K562 (cell line): ENCODE measurements at places on chromosomes 5 and 9.

GRCh38 chr5:17024686-17025180 lies 88.6 kb upstream of the MYO10 start:
- DNase-seq, result no peak

DNA sequence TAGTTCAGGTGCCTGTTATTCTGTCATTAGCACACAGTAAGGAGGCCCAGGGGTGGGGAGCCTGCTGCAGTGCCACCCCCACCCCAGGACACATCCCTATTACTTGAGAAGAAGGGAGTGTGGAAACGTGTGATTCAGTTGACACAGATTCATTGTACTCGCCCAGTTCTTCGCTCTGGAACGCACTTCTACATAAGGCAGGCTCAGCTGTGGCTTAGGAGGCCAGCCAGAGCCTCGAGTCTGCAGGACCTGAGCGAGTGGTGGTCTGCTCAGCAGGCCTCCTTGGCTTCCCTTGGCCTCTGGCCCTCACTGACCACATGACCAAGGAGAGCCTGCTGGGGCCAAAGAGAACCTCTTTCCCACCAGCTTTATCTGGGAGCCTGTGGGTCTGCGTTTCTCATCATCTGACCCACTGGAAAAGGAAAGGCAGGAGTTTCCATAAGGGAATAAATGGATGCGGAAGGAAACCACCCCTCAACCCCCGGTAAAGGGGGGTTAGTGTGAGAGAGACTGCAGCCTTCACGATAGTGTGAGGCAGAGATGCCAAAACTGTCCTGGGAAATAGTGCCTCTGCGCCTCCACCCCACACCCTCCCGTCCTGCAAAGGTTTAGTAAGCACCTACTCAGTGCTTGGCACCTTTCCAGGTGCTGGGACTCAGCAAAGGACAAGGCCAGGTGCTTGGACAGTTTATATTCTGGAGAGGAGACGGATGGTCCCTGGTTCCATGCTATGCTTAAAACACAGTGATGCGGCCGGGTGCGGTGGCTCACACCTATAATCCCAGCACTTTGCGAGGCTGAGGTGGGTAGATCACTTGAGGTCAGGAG lies 73.7 kb downstream of the PPARGC1B start:
- DNase-seq, result no peak

DNA sequence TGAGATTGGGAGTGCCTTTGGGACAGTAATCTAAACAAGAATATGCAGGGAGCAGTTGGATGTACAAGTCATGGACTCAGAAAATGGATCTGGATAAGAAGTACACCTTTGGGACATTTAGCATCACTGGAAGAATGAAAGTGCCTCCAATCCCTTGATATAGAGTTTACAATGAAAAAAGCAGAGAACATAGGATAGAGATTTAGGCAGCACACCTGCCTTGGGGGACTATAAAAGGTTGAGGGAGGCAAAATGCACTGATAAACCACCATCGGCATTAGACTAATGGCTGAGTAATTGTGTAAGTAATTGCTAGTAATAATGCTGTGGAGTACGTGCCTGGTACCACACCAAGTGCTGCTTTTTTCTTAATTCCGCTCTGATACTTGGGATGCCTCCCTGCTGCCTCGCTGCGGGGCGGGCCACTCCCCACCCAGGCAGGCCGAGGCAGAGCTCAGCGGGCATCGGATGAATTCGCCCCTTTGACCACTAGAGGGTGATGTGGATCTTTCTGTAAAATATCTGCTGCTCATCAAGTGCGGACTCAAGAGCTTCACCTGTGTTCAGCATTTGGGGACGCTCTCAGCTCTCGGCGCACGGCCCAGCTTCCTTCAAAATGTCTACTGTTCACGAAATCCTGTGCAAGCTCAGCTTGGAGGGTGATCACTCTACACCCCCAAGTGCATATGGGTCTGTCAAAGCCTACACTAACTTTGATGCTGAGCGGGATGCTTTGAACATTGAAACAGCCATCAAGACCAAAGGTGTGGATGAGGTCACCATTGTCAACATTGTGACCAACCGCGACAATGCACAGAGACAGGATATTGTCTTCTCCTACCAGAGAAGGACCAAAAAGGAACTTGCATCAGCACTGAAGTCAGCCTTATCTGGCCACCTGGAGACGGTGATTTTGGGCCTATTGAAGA lies 99.9 kb downstream of the ANKRD18B start:
- peak; percentile 81 for DNase-seq

DNA sequence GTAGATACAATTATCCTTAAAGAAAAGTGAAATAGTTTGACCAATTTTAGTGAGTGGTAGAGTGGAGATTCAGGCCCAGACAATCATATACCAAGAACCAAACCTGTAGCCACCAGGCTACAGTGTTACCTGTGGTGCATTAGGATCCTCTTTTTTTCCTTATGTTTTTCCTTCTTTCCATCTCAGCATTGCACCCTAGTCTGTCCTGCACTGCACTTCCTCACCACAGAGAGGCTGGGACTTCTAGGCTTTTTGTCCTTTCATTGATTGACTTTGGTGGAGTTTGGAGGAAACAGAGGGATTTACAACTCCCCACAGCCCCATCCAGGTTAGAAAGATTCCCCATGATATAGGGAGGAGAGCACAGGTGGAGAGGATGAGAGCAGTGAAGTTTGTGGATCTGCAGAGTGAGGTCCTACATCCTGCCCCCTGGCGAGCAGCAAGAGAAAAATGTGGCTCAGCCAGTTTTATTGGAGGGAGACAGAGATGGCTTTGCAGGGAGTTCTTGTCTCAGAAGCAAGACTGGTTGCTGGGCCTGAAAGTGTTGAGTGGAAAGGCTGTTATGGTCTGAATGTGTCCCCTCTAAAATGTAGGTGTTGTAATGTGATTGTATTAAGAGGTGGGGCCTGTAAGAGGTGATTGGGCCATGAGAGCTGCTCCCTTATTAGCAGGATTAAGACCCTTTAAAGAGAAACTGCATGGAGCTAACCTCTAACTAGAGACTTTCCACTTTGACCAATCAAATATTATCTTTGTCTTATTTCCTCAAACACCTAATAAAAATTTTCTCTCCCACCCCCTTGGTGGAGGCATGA lies 36.2 kb downstream of the KIF4B start:
- DNase-seq, result peak; percentile 39

- DNase-seq, result no peak
Measured at GRCh38 chr5:37662789-37663485, 176.9 kb downstream of the GDNF start.

GRCh38 chr5:166551384-166551783 lies 1740.1 kb upstream of the WWC1 start:
- no peak for DNase-seq
